Breast epithelium (tissue), 4 donors: ENCODE measurements at places on chromosomes 2 and 18.

DNA sequence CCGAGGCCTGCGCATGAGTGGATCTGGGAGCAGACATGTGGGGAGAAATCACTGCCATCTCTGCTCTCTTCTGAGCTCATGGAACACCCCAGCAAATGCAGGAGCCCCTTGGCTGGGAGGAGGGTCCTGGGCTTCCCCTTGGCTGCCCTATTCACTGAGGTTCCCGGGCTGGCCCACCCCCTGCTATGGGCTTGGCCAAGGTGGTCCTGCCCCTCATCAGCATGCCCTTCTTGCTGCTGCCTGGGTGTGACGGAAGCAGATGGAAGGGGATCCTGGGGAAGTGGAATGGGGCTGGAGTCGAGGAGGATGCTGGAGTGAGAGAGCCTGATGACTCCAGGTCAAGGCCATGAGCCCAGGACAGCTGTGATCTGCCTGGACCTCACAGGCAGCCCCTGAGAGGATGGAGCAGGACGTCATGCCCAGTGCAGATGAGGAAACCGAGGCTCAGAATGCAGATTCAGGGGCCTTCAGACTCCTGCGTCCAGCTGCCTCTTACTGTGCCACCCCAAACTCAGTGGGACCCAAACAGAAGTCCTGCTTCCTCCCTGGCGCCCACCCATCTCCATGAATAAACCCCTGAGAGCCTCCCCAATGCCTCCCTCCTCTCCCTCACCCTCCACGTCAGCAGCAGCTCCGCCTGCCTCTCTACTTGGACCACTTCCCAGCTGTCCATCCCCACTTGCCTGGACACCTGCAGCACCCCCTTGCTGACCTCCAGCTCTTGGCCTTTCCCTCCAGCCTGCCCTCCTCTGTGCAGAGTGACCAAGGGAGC, 4.0 kb downstream of the SNED1 start:
- DNase-seq = peak; percentile 38

DNA sequence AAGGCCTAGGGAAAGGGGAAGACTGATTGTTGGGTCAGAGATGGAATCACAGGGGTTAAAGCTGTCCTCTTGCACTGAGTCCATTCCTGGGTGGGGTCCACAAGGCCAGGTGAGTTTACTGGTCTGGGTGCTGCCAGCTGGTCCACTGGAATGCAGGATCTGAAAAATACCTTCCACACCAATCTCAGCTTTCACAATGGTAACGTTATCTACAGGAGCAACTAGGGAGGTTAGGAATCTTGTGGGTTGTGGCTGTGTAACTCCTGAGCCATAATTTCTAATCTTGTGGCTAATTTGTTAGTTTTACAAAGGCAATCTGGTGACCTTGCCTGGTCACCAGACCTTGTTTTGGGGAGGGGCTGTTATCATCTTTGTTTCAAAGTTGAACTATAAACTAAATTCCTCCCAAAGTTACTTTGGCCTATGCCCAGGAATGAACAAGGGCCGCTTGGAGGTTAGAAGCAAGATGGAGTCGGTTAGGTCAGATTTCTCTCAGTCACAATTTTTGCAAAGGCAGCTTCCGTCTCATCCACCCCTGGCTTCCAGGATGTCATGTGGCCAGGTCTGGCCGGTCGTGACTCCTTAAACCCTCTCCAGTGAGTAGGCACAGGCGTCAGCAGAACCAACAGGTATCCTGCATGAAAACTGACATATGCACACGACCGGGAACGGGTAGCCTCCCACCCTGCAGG, 123.3 kb upstream of the SH3BP4 start:
- DNase-seq = no peak

- DNase-seq = no peak
Observed at GRCh38 chr18:46278481-46279465, 174.6 kb downstream of the HAUS1 start.

DNA sequence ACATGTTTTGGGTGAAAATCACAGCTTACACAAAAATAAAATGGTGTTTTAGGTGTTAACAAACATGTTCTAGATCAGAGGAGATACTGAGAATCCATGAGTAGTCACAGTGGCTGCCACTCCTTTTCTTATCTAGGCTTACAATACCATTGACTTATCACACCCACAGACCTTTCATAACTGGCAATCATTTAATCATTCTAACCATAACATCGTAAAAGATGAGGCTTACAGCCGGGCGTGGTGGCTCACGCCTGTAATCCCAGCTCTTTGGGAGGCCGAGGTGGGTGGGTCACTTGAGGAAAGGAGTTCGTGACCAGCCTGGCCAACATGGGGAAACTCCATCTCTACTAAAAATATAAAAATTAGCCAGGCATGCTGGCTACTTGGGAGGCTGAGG, 18.8 kb upstream of the SERPINB5 start:
- no peak for DNase-seq

GRCh38 chr2:54520687-54521086, 64.6 kb downstream of the SPTBN1 start:
- no peak for DNase-seq

DNA sequence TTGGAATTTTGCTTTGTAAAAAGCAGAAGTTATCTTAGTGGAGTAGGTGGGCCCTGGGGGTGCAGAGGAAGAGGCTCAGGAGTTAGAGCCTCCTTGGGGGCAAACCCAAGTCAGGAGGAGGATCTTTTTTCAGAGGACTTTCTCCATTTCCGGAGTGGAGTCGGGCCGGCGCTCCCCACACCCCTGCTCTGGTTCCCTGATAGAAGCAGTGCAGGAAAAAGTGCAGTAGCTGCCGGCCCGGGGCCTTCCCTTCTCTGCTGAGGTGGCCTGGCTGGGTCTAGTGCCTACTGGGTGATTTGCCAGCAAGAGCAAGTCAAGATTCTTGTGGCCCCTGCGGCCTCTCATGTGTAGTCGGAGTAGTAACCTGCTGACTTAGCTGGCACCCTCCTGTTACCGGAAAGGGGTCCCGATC, 124.2 kb upstream of the HS6ST1 start:
- no peak for DNase-seq

DNA sequence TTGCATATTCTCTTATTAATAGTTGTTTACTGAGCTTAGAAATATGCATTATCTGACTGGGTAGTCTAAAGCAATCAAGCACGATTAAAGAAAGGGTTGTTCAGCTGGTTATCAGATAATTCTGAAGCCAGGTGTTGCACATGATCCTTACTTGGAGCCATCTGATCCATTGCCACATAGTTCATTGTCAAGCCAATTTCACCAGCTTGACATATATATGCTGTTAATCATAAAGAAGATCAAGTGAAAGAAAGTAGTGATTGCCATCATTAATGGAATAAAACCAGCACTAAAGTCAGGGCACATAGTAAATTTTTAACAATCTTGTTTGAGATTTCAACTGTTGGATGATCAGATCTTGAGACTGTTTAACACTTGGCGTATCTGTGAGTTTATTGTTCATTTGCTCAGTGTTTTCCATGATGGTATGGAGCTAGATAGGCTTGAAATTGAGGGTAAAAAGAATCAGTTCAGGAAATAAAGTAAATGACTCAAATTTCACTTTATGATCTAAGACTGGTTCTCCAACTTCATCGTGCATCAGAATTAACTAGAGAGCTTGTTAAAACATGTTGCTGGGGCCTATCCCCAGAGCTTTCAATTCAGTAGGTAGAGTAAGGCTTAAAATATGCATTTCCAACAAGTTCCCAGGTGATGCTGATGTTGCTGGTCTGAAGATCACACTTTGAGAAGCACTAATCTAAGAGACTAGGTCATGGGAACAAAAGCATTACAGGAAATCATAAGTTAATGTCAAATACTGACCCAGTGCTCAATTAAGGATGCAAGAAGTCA, 539.6 kb downstream of the SATB2 start:
- DNase-seq = no peak

GRCh38 chr2:144515696-144516410, 4.1 kb downstream of the ZEB2 start:
- no peak for DNase-seq

DNA sequence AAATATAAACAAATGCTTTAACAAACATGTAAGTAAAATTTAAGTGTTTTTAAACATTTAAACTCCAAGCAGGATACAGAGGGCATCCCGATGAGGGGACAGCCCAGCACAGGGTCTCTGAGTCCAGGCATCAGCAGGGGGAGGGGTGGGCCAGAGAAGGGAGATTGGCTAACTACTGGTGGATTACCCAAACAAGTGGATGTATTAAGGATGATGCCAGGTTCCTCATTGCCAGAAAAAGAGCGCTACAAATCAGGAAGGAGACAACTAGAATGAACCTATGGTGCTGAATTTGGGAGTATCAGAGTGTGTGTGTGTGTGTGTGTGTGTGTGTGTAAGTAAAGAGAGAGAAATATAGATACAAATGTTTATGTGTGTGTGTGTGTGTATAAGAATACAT, 162.0 kb upstream of the RMP24 start:
- no peak for DNase-seq

- no peak for DNase-seq
Observed at GRCh38 chr18:45197526-45197970, 417.7 kb upstream of the SLC14A2 start.

- DNase-seq = no peak
Observed at GRCh38 chr2:105896765-105897163, 152.1 kb downstream of the NCK2 start.

DNA sequence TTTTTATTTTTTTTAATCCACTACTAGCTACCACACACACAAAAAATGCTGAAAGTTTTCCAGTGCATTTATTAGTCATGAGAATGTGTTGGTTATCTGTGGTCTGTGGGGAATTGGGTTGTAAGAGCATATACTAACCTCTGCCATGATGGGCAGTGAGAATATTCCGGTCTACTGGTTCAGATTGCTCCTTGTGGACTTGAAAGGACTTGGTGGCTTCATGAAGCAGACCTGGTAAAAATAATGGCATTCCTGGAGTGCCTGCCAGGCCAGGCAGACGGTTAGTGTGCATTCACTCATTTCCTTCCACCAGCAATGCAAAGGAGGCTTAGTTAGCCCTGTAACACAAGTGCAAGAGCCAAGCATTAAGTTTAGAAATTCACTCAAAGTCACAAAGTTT, 150.8 kb downstream of the THSD7B start:
- no peak for DNase-seq

DNA sequence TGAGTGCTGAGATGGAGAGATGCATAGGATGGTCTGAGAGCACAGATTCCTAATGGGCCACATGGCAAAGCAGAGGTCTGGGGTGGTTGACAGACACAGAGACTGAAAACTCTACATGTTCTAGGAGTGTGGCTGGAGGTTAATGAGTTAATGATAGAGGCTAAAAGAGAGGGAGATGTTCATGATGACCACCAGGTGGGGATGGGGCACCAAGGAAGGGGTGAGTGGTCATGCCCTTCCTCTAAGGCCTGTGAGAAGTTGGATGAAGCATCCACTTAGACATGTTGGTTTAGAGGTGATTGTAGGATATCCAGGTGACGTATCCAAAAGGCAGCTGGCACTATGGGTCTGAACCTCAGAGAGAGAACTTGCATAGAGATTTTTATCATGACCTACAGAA, 102.1 kb downstream of the LRP2 start:
- DNase-seq = no peak

- DNase-seq = no peak
Observed at GRCh38 chr2:203909261-203909967, 27.1 kb upstream of the ICOS start.

GRCh38 chr2:126736133-126736874, 80.3 kb downstream of the GYPC start:
- DNase-seq = no peak

DNA sequence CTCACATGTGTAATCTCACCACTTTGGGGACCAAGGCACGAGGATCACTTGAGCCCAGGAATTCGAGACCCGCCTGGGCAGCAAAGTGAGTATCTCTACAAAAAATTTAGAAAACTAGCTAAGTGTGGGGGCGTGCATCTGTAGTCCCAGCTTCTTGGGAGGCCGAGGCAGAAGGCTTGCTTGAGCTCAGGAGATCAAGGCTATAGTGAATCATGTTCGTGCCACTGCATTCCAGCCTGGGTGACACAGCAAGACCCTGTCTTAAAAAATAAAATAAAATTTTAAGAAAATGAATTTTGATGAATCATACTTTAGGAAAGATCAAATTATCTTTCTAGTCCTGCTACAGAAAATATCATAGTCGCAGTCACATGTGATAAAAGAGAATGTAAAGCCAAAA, 46.9 kb downstream of the CABYR start:
- no peak for DNase-seq

DNA sequence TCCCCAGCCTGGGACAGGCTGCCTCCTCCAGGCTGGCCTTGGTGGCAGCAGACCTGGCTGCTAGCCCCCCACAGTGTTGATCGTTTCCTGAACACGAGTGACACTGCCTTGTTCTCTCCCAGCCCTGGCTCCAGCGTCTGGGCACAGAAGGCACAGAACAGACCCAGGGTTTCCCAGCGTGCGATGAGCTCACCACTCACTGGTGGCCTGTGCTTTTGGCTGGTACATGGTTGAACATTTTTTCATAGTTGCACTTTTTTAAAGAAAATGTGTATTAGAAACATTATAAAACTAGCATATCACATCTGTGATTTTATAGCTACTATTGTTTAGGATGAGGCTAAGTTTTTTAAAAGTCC, 40.9 kb downstream of the SCTR start:
- DNase-seq = peak; percentile 6

DNA sequence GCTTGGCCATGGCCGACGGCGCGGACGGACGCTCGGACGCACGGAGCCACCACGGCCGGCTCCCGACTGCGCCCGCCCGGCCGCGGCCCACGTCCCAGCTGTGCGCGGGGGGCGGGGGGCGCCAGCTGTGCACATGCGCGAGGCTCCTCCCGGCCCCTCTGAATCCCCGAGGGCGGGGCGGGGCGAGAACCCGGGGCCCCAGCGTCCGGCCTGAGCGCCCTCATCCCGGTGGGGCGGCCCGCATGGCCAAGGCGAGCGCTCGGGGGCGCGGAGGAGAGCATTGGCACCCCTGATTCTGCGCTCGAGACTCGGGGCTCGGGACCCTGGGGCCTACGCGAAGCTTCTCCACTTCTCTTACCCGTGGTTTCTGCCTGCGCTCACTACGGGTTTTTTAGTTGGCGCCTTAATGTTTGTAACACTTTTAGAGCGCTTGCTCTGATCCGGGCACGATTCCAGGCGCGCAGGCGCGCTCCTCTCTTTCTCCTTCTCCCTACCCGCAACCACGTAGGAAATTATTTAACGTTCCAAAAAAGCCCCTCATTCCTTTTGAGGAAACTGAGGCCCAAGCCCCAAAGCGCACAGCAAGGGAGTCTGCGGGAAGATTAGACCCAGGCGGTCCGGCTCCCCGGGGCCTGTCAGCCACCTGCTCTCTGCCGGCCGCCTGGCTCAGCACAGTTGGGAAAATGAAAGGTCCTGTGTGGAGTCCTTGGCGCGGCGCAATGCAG, at the start of gene PXDN:
TSS of gene PXDN (minus strand) at position 70 of the 725 bp plus-strand sequence. CDS start at position 10, 60 bp downstream.
- no peak for DNase-seq

- DNase-seq = peak; percentile 20
Observed at GRCh38 chr18:46152436-46152807, 48.2 kb downstream of the HAUS1 start.

GRCh38 chr2:231290321-231291015, 92.0 kb downstream of the ARMC9 start:
- no peak for DNase-seq

DNA sequence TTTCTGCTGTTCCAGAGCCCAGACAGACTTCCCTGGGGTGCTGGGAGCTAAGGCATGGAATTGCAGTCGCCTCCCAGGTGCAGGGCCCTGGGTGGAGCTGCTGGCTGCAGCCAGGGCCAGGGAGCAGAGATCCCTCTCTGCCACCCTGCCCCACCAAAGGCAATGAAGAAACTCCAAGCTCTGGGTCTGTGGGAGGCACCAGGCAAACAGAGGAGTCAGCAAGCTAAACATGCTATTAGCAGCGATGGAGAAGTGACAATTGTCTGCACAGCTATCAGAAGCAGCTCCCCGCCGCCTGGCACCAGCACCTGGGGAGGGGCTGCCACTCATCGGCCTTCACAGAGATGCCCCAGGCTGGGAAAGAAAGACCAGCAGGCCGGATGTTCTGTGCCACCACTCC, 28.0 kb upstream of the COX5B start:
- DNase-seq = no peak
